ENCODE measurements at places on chromosomes 3 and 15.

DNA sequence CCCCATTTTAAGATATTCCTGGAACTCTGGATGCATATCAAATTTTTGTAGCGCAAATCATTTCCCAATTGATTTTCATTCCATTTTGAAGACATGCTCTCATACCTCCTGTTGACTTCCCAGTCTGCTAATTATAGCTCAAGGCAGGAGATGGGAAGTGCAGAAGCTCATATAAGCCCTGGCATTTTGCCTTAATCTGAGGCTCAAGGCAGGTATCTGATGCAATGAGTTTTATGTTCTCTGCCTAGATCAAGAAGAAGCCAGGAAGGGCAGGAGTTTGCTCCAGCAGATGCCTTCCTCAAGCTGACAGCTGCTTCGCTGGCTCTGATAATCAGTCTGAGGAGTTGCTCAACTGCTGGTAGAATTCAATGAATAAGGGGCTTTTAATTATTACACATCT, 65.6 kb upstream of the NEDD4 start:
- DNase-seq, result no peak

DNA sequence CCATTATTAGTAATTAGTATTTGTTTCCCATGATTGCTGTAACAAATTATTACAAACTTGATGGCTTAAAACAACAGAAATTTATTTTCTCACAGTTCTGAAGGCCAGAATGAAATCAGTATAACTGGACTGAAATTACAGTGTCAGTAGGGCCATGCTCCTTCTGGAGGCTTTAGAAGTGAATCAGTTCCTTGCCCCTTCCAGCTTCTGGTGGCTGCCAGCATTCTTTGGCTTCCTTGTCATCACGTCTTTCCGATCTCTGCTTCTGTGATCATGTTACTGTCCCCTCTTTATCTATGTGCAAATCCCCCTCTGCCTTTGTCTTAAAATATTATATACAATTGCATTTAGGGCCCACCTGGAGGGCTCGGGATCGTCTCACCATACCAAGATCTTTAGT, 92.0 kb downstream of the FOXB1 start:
- DNase-seq, result no peak

GRCh38 chr3:26081166-26081565, 291.3 kb downstream of the OXSM start:
- no peak for DNase-seq

DNA sequence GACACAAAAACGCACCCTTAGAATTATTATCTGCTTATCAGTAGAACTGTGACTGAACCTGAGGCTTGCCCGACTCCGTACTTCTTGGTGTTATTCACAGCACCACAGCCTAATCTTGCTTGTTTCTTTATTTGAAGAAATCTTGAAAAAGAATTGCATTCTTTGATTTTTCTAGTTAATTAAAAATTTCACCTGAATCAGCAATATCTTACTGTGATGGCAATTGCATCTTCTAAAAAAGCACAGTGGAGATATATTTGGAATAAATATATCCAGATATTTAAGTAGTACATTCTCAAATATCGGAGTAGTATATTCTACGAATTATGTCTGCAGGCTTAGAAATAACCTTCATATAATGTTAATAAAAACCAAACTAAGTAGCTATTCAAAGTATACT, 90.1 kb upstream of the LYSMD4 start:
- no peak for DNase-seq

- no peak for DNase-seq
Measured at GRCh38 chr3:46849686-46850467, 13.4 kb downstream of the MYL3 start.

DNA sequence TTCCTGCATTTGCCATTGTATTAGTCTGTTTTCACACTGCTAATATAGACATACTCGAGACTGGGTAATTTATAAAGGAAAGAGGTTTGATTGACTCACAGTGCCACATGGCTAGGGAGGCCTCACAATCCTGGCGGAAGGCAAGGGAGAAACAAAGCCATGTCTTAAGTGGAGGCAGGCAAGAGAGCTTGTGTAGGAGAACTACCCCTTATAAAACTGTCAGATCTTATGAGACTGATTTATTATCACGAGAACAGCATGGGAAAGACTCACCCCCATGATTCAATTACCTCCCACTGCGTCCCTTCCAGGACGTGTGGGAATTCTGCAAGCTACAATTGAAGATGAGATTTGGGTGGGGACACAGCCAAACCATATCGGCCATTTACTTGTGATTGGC, 27.8 kb downstream of the YEATS2 start:
- no peak for DNase-seq

DNA sequence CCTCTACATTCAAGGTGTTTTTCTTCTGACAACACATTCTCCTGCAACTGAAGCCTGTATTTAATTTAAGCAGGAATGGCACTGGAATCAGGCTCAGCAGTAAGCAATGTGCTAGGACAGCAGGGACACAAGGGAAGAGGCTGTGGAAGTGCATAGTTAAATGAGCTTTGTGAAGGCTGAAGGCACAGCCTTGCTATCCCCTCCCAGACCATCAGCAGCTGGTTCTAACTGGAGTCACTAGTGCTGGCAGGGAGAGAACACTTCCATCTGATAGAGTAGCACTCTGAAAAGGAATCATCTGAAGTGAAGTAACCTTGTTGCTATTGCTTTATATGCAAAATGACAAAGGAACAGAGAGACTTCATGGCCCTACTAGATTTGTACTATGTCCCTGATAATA, 14.7 kb downstream of the UQCC5 start:
- DNase-seq, result no peak

DNA sequence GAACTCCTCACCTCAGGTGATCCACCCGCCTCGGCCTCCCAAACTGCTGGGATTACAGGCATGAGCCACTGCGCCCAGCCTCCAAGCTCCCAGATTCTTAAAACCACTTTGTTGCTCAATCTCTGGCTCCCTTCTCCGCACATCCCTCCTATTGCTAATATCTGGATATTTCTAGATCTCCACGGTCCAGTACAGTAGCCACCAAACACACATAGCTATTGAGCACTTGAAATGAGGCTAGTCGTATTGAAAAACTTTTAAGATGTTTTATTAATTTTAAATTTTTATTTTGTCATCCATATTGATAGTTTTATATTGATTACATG, 44.3 kb downstream of the SLC28A1 start:
- no peak for DNase-seq

GRCh38 chr3:152505926-152506325, 237.2 kb downstream of the MBNL1 start:
- no peak for DNase-seq

- DNase-seq, result no peak
Measured at GRCh38 chr3:21256932-21257331, 494.1 kb downstream of the ZNF385D start.

DNA sequence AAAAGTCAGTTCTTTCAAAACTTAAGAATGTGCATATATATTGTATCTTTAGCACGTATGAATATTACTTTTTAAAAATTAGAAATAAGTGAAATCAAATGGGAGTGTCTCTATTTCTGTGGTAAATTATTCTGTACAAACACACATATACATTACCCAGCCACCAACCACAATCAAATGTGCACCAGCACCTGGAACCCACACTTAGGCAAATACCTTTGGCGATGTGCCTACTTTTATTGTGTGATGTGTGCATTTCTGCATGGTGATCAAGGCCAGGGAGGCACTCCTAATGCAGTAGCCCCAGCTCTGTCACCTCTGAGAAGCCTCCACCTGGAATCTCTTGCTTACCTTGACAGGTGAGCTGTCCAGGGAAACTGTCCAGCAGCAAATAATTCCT, 76.9 kb downstream of the PIK3R4 start:
- DNase-seq, result no peak

GRCh38 chr15:34847598-34847997, 52.2 kb upstream of the ACTC1 start:
- no peak for DNase-seq

DNA sequence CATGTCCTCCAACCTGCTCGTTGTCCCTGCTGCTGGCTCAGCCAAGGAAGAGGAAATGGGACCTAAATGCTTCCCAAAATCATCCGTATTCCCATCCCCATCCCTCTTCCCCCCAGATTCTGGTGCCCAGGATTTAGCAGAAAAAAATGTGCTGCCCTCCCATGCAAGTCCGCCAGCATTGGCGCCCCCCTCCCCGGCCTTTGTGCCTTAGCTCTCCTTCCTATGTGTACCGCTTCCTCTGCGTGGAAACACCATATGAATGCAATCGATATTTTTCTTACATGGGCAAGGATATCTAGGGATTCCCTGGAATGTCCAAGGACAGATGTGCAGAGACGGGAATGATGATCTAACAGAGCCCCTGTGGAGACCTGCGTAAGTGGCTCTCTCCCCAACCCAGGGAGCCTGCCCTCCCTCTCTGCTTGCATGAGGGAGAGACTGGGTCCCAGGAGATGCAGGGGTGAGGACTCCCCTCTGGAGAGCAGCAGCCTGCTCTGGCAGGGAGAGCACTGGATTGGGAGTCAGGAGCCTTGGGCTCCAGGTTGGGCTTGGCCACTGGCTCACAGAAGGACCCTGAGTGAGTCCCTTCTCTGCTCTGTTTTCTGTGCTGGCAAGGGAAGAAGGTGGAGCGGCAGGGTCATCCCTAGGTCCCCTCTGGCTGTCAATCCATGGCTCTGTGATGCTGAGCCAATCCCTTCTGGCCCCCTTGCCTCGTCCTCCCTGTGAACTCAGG, 227.2 kb downstream of the XXYLT1 start:
- no peak for DNase-seq

Data from GM06990 (cell line).